ENCODE measurements at places on chromosomes 2 and 18. TPM values are rescaled to one million over a fixed set of nuclear protein-coding genes. Genes with fewer than 3 reads are reported as not detected.

The CYP27A1 gene
- 3.9 TPM for total RNA-seq

The SERPINB3 gene
- not detected for total RNA-seq

- peak; percentile 11 for DNase-seq
- no peak overlapping the region for H3K27ac ChIP-seq
- peaks cover 3% of the 10 kb centered on the region for H3K27me3 ChIP-seq
- no peaks in the 10 kb centered on the region for H3K36me3 ChIP-seq
- no peaks in the 10 kb centered on the region for H3K4me1 ChIP-seq
These were observed 246.0 kb downstream of the CLIP4 start for GRCh38 chr2:29361231-29361630.

DNA sequence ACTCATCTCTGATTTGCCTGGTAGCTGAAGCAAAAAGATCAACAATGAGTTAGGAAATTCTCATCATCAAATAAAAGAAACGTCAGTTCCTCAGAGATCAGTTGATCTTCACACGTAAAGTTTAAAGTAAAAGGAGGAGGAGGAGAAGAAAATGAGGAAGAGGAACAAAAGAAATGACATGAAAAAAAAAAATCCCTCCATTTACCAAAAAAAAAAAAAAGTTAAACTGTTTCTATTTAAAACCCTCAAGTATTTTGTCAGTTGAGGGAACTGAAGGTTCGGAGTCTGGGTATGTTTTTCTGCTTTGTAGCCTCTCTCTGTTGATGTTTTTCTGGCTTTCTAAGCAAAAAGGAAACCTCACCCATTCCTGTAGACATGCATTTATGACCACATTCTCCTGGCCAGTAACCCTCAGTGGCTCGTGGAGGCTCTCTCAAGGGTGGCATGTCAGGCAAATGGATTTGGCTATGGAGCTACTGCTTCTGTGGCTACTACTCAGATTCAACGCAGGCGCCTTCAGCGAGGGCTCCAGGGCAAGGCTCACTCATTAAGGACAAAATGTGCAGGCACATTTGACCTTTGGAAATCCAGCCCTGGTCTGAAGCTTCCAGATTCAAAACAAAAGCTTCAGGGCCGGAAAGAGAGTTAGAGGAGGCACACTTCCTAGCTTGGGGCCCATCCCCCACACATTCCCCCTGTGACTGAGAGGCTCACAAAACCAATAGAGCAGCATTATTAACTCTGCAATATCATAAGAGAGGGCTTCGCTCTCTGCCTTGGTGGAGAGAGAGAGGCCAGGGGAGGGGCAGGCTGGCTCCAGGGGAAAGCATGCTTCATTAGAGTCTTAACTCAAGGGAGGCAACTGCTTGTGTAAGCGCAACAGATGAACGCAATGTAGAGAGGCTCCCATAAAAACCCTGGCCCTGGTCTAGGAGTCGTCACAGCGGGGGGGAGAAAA is 22.3 kb downstream of the KLF7 start:
- H3K27me3 ChIP-seq = no peaks in the 10 kb centered on the region
- H3K36me3 ChIP-seq = peaks cover 16% of the 10 kb centered on the region
- no peak overlapping the region for H3K4me3 ChIP-seq
- H3K27ac ChIP-seq = peak overlapping the region; percentile 40
- H3K4me1 ChIP-seq = peaks cover 26% of the 10 kb centered on the region

GRCh38 chr2:236777408-236777807 is 207.8 kb downstream of the ACKR3 start:
- H3K27me3 ChIP-seq = peaks cover 2% of the 10 kb centered on the region
- H3K4me1 ChIP-seq = peaks cover 22% of the 10 kb centered on the region
- H3K36me3 ChIP-seq = no peaks in the 10 kb centered on the region
